Myocyte (in vitro differentiated cells): ENCODE measurements at places on chromosomes 2 and 18. TPM values are rescaled to one million over a fixed set of nuclear protein-coding genes. Genes with fewer than 3 reads are reported as not detected.

DNA sequence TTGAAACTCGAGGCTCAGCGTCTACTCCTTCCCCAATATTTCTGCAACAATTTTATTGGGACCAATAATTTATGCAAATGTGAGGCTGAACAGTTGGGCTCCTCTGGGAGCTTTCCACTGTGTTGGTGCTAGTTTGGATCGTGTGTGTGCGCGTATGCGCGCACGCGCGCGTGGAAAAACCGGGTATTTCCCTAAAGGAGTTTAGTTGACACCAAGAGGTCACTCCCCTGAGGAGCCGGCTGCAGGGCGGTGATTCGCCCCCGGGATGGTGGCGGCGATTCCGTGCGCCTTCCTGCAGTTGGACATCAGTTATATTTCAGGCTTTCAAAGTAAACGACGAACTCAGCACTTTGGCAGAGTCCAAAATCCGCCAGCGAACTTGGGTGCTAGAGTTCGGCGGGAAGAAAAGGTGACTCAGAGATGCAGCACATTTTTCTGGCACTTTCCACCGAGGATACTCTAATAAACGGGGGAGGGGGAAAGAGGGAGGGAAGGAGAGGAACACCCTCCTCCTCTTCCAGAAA lies 186.5 kb upstream of the FANCL start:
- DNase-seq, result peak; percentile 54

Gene RESP18
- total RNA-seq, result not detected in 2 replicates

DNA sequence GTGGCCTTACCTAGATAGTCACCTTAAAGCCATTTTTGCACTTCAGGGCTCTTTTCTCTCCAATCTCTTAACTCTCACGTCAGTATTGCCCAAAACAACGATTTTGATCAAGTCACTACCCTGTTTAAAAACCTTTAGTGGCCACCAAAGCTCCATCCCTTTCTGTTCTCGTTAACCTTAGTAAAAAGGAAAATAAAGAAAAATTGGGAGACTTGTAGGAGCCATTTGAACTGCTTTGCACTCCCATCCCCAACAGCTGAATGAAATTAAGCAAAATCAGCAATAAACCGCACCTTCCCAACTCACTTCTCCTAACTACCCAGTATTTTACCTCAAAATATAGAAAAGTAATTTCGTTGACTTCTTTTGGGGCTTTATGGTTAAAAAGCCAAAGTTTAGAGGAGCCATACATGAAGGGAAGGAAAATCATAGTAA lies 686 bp upstream of the ARL5A start:
- no peak for DNase-seq

- DNase-seq, result no peak
These were observed 13.2 kb downstream of the SRSF7 start for GRCh38 chr2:38737925-38738324.

Gene LIPG
- 3.0 TPM in 2 replicates for total RNA-seq

- DNase-seq, result no peak
These were observed 417.5 kb downstream of the NUP35 start for GRCh38 chr2:183541766-183542165.

DNA sequence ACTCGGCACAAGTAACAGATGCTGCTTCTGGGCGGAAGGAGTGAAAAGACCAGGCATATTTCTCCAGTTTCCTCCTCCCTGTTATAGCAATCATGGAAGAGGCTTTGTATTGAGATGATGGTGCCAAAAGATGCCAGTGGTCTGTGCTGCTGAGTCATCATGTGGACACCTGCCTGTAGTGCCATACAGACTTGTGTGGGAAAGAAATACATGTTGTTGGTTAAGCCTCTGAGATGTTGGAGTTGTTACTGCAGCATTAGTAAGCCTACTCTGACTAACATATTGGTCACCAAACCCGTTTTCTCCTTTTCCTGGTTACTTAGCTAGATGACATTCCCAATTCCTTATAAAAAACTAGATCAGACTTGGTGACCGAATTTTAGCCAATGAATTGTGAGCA lies 356.9 kb downstream of the ZNF521 start:
- peak; percentile 85 for DNase-seq

DNA sequence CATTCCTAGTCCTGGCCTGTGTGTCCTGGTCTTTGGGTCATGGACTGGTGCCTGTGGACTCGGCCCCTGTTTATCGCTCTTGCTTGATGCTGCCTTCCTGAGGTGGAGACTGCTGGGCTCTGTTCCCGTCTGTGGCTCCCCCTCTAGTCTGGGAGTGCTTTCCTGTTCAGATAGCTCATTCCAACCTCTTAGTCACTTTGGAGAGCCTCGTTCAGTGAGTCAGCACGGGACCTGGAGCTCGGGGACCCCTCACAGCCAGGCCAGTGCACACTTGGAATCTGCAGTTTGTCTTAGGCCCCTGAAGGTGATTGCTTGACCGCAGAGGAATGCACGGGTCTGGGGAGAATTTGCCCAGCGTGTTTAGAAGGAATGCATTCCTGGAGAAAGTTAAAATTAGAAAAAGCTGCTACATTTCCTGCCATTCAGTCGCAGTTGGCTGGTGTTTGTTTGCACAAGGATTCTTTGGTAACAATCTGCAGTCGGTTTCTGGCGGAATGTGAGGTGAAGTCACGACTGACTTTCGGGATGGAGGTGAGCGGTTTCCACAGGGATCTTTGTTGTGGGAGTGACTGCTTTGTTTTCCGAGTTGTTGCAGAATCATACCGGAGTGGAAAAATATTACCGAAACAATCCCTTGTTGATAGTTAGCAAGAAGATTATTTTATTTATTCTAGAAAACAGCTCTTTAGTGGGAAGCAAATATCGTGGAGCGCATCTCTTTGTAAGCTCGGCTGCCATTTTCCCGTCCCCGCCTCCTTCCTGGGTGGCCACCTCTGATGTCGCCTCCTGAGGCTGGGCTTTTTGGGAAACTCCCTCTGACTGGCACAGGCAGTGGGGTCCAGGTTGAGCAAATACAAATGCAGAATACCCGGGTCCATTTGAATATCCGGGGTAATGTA lies 29.6 kb downstream of the SH3BP4 start:
- DNase-seq, result peak; percentile 83

Gene POTEC
- total RNA-seq, result not detected in 2 replicates

DNA sequence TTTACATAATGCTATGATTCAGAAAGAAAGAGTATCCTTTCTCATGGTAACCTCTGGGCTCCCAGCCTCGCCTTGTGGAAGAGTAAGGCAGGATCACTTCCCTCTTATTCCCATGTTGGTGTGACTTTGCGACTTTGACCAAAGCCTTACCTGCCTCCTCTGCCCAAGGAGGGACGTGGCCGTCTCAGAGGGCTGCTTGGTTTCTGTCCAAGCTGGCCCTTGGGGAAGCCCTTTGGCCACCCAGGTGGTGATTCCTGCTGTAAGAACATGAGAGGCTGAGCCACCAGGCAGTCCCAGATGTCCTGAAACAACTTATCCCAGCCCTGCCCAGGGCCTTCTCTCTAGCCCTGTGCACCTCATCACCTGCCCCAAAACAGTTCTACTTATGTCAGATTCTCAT lies 6.0 kb downstream of the UGT1A6 start:
- no peak for DNase-seq
